Activated T-cell treated with anti-CD3 and anti-CD28 coated beads, Interleukin-2, amount 50 U/mL, for 1 hour (primary cell): ENCODE measurements at places on chromosomes 6 and 20.

- DNase-seq: no peak
Measured at GRCh38 chr6:106745824-106746582, 116.6 kb downstream of the QRSL1 start.

- peak; percentile 44 for DNase-seq
Measured at GRCh38 chr6:3455569-3456394, 1.1 kb downstream of the SLC22A23 start.

DNA sequence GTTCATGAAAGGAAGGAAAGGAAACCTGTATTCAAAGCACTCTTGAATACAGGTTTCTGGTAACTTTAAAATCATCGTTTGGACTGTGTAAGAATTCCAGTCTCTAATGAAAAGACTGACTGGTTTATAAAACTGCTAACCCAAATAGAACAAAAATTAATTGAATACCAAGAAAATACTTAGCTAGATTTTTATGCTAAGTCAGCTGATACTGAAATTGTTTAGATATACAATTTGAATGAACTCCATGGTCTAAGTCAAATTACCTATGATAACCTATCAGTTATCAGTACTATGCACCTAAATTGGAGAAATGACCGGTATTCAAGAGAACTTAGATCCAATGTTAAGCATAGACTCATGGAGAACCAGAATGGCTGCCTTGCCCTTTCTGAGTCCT lies 338.3 kb downstream of the RNF144B start:
- no peak for DNase-seq

- DNase-seq: no peak
Measured at GRCh38 chr6:113825781-113826180, 31.4 kb upstream of the MARCKS start.

- no peak for DNase-seq
Measured at GRCh38 chr20:3739054-3739925, 6.8 kb downstream of the HSPA12B start.

GRCh38 chr20:16599257-16599656 lies 26.0 kb upstream of the KIF16B start:
- no peak for DNase-seq
